ENCODE measurements at places on chromosomes 1 and 21.

DNA sequence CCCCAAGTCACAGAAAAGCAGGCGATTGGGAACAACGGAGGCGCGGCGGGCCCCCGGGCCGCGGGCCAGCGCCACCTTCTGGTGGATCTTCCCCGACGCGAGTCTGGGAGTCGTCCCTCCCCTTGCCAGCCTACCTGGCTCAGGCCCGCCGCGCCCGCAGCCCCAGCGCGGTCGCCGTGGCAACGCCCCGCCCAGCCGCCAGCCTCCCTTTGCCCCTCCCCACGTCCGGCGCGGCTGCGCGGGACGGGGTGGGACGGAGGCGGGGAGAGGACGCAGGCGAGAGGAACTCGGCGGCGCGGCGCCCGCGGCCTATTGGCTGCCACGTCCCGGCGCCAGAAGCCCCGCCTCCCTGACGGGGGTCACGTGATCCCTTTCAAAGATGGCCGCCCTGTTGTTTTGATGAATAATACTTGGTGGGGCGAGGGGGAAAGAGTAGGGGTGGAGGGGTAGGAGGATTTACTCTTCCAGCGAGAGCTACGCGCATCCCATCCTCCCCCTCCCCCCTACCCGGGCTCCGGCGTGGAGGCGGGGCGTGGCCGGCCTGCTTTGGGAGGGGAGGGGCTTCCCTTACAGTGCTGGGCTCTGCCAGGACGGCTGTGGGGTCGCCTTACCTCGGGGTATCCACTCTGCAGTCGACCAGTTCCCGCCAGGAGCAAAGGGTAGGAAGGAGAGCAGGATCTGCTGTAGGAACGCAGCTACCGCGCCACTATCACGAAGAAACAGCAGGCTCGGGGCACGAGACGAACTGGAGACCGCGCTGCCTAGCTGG lies at the start of gene UBE4B:
TSS of gene UBE4B (plus strand) at position 369 of the 769 bp plus-strand sequence. CDS start 713 bp downstream, outside the sequence.
- DNase-seq, result peak; percentile 93

GRCh38 chr1:99751877-99752504 lies 14.4 kb downstream of the FRRS1 start:
- DNase-seq, result no peak

DNA sequence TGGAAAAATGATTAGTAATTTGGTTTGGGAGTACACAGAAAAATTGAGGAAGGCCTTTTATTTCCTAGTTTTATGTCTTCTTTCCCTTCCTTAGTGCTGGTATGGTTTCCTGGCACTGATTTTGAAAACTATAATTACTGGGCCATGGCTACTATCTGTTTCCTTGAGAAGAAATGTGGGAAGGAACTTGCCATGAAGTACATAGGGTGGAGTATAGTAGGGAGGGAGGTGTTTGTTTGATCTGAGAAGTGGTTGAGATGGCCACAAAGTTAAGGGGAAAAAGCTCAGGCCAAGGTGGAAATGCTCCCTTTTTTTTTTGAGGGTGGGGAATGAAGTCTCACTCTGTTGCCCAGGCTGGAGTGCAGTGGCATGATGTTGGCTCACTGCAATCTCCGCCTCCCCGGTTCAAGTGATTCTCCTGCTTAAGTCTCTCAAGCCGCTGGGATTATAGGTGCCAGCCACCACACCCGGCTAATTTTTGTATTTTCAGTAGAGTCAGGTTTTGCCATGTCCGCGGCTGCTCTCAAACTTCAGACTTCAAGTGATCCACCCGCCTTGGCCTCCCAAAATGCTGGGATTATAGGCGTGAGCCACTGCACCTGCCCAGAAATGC lies 11.3 kb downstream of the HJV start:
- no peak for DNase-seq

DNA sequence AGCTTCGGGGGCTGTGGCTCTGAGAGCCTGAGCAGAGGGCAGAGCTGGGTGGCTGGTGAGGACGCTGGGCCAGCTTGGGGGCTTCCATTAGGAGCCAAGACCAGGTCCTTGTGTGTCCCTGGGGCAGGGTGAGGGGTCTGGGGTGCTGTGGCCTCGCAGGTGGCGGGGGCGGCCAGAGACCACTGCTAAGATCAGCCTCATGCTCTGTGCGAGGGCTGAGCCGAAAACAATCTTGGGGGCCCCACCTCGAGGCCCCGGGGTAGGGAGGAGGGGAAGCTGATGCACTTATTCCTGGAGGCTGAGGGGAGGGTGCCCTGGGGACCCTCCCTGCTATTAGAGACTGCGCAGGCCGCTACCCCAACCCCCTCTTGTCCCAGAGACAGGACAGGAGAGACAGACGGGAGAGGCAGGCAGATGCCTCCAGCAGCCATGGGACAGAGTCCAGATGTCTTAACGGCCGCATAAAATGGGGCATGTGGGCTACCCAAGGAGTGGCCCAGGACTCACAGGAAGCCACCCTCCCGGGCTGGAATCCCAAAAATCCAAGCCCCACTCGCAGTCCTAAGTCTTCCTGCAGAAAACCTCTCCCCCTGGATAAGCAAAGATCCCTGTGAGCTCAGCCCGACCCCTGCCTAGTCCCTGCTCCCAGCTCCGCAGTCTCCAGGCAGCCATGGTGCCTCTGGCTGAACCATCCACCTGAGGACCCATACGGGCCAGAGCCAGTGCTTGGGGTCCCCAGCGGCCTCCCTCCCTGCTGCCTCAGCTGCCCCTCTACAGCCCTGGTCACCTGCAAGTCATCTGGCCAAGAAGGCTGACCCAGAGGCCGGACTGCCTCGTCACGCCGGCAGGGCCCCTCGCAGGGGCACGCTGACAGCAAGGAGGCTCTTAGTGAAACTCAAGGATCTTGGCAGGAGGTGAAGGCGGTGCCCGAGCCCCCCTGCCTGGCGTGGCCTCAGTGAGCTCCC lies 43.6 kb upstream of the COL18A1 start:
- DNase-seq, result no peak

- no peak for DNase-seq
These were observed 41.2 kb downstream of the ARHGEF11 start for GRCh38 chr1:157004327-157004726.

DNA sequence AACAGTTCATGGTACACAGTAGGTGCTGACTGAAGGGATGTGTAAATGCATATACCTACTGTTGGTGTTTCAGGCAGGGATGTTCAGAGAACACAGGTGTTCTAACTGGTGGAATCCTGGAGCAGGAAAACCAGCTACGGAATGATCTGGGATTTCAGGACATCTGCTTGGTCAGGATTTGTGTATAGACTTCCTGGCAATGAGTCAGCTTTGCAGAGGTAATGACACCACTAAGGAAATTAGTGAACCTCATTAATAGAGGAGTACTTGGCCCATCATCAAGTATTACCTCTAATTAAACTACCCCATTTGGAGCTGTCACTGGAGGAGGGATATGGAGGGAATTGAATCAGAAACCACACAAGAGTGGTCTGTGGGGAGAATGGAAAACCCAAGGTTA lies 7.3 kb downstream of the MRPL37 start:
- DNase-seq, result no peak

DNA sequence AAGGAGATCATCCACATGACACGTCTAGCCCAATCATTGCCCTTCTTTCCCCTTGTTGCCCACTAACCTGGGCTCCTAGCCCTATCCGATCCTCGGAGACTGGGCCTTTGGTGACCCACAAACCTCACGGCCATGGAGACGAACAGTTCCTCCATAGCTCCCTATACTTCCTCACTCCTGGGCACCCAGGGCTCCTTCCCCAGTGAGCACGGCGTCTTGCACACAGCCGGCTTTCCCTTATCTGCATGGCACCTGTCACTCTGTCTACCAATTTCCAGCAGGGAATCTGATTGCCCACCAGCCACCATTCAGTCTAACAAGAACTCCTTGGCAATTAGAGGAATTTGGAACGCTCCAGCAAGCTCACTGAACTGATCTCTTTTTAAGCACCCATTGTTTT lies 3.1 kb downstream of the GNG4 start:
- peak; percentile 61 for DNase-seq

GRCh38 chr1:6601049-6601922 lies 1.4 kb downstream of the KLHL21 start:
- DNase-seq, result peak; percentile 24

- no peak for DNase-seq
These were observed 213.2 kb downstream of the TNR start for GRCh38 chr1:175530183-175530582.

DNA sequence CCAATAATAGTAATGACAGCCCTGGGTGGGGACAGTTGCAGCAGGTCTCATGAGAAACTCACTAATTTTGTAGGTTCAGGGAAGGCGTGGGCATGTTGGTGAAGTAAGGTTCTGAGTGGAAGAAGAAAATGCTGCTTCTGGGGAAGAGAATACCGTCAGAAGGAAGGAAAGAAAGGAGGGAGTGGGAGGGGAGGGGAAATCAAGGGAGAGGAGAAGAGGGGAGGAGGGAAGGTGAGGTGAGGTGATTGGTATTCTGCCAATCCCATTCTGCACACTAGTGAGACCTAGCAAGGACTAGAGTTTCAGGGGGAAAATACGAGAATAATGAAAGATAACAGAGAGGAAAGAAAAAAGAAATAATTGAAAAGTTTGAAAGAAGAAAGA lies 32.4 kb upstream of the MGST3 start:
- peak; percentile 5 for DNase-seq

GRCh38 chr21:17554679-17555465 lies 42.0 kb downstream of the CXADR start:
- no peak for DNase-seq

DNA sequence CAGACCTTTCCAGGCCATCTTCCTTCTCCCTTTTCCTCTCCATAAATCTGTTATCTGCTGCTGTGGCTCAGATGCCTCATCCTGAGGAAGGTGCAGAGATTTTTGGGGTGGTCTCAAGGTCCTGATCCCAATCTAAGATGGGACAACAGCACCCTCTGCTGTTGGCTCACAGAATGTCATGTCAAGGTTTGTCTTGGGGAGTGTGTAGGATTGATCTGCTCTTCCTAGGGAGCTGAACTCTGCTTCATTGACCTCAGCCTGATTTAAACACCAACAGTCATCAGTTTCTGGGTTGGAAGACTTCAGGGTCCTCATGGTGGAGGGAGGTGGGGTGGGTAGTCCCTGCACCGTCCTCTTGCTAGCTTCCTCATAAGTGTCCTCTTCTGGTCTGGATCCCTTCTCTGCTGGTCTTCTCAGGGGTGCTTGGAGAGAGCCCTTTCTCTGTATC lies 62.8 kb upstream of the LAX1 start:
- no peak for DNase-seq

DNA sequence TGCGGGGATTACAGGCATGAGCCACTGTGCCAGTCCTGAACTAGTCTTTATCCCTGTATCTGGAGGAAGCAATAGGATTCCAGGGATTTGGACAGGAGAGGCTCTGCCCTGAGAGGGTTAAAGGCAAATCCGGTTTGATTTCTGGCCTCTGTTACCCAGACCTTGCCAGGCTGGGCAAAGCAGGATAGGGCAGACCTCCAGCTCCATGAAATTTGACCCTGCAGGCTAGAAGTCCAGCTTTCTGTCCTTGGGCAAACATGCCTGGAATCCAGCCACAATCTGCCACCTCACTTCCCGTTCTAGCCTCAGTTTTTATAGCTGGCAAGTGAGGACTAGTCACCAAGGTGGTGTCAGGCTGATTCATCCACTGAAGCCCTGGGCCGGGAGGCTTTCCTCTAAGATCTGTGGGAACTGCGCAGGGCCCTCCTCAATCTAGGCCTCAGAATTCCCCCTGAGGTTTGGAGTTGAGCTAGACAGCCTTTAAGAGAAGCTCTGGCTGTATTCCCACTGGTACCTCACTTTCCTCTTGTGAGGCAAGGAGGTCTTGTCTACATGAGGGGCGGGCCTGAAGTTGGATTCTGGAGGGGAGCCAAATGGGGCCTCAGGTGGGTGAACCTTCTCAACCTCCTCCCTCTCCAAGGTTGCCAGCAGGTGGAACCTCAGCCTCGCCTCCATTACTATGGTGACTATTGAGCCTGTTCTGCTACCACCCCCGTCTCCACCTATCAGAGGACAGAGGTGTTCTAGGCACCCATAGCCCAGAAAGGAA lies 7.0 kb upstream of the P3R3URF start:
- DNase-seq, result peak; percentile 99

- DNase-seq, result no peak
These were observed 2.1 kb downstream of the MYOM3 start for GRCh38 chr1:24109686-24110475.

DNA sequence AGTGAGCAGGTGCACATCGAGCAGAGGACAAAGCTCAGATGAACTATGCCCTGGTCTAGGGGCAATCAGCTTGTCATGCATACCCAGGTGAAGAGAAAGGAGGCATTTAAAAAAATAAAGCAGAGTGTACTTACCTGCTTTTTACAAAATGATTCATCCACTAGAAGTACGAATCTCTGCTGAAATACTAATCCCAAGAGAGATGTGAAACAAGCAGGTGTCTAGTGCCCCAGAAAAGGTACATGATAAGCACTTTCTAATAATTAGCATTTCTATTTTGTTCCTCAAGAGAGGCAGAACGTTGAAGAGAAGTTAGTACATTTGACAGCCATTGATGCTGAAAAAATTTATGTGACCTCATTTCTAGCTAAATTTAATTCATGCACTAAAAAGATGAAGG lies 31.1 kb downstream of the CHODL start:
- no peak for DNase-seq

- DNase-seq, result no peak
These were observed 7.0 kb upstream of the GBP6 start for GRCh38 chr1:89356658-89357400.

DNA sequence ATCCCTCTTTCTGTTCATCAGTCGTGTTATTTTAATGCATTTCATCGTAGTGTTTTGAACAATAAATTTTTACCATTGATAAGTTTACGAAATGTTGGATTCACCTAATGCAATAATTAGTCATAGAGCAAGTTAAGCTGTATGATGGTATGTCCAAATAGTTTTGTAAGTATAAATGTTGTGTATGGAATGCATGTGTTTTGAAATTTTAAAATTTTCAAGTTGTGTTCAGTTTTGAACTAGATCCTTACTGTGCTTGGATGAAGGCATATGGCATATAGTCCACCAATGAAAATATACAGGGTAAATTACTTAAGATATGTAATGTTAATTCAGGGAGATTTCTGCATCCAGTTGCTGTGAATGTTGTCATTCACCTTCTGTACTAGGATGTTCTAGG lies 2.3 kb downstream of the ZMYM4 start:
- no peak for DNase-seq

DNA sequence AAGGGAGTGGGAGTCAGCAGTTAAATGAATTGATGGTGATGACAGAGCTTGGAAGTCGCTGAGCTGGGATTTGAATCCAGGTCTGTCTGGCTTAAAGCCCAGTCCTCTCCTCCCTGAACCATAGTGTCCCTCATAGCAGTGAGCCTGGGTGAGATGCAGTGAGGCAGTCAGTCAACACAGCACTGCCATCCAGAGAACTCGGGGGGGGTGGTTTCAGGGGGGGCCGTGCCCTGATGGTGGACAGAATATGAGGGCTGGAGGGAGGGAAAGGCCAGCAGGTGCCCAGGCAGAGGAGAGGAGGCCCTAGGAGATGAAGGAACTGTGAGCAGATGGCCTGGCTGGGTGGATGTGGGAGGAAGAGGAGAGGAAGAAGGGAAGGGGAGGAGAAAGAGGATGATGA lies 405.6 kb downstream of the PTPRU start:
- DNase-seq, result no peak

DNA sequence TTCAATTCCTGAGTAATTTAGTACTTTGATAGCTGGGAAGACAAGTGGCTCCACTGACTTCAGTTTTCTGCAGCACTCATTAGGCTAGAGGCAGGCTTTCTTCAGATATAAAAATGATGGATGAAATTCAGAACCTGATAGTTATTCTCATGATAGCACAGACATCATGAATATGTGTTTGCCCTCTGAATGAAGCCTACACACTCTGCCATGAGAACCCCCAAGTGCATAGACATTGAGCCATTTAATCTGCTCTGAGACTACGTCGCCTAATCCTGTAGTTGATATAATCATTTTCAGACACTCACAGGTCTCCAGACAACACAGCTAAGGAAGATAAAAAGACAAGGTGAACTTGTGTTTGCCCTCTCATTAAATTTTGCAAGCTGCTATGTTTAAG lies 566.1 kb downstream of the AMY1C start:
- no peak for DNase-seq

GRCh38 chr1:170791941-170792340 lies 128.0 kb downstream of the PRRX1 start:
- DNase-seq, result no peak

Measured in NCI-H2029 treated with DMSO at 0.1 percent for 48 hours (cell line).